Amniotic epithelial cell (primary cell): ENCODE measurements at places on chromosomes 6 and 20.

DNA sequence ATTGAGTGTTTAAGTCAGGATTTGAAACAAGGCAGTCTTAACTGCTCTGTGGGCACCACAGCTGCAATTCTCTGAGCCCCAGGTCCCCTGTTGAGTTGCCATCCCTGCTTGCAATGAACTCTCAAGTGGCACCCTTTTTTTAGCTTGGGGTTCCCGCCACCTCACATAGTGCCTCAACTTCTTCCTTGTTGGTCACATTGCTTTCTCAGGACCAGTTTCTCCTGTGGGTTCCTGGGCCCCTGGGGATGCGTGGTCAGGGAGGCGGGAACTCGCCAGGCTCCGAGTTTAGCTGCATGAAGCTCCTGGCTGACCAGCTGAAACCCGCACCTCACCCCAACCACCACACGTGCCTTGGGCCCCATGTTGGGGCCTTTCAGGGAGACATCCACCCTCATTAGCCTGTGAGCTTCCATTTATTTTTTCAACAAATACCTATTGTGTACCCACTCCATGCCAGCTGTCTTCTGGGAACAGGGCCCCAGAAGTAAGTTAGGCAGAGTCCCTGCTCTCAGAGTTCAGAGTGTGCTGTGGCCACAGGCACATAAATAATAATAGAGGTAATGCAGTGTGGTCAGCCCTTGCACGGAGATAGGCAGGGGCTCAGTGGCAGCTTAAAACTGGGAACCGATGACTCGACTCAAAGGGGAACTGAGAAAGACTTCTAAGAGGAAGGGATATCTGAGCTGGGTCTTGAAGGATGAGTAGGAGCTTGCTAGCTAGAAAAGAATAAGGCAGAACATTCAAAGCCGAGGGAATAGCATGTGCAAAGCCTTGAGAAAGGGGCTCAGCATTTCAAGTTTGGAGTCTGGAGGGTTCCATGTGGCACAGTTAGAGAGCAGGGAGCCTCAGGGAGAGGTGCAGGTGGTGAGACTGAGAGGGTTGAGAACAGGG, 33.9 kb upstream of the FAM83D start:
- no peak for DNase-seq

GRCh38 chr6:41523915-41524633, 22.1 kb upstream of the FOXP4 start:
- DNase-seq: no peak

- peak; percentile 95 for DNase-seq
Observed at GRCh38 chr20:44692932-44693480, 22.2 kb upstream of the CCN5 start.

- peak; percentile 32 for DNase-seq
Observed at GRCh38 chr20:44900231-44900854, 9.5 kb upstream of the PABPC1L start.

DNA sequence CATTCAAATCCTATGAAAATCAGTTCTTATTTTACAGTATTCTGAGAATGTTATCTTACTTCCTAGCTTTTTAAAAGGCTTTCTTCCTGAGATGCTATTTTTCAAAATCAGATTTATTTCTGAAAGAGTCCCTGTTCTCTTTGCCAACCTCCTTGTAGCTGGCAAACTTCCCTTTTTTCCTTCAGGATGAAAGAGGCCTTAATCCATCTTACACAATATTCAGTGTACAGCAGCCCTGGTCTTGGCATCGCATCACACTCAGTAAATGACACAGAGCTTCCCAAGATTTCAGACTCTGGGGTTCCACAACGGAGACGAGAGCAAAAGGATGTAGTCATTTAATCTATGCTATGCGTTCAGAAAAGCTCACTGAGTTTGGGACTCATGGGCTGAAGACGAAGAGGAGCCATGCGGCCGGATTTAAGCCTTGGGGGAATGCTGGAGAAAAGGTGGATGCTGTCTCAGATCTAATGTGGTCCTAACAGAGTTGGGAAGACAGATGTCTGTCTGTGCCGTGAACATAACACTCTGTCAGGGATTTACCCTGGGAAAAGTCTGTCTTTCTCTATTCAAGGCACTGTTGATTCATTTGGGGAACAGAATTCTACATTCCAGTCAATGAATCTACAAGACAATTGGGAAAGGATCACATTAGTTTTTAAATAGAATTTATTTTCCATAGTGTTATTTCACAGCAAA, 616.4 kb upstream of the AGPAT4 start:
- DNase-seq: no peak

DNA sequence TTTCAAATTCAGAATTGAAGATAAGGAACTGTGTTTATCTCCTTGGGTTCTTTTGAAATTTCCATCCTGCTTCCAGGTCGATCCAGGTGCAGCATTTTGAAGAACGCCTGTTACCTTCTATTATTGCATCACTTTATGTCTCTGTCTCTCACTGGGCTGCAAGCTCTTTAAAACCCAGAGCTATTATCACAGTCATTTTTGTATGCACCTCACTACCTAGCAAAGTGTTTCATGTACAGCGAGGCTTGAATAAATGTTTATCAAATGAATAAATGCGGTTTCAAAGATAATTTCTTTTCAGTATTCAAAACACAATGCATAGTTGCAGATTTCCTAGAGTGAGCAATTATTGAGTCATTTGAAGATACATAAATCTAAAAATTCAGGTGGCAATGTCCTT, 34.2 kb downstream of the GFOD1 start:
- no peak for DNase-seq
